Stomach (tissue), 19 donors: ENCODE measurements at places on chromosomes 12 and 14. TPM values are rescaled to one million over a fixed set of nuclear protein-coding genes. Genes with fewer than 3 reads are reported as not detected.

Gene MYH7
- total RNA-seq: 0.73 TPM

Gene IGF1
- total RNA-seq: 10.1 TPM

Gene ZNF891
- total RNA-seq: 3.5 TPM

Gene FGF6
- total RNA-seq: not detected

Gene TC2N
- 140 TPM for total RNA-seq

Gene KRT79
- not detected for total RNA-seq

Gene OR4E2
- total RNA-seq: not detected

Gene MGAT4C
- 0.43 TPM for total RNA-seq

Gene NKX2-1
- total RNA-seq: not detected

Gene MSI1
- total RNA-seq: 0.58 TPM

Gene SYNDIG1L
- total RNA-seq: not detected

Gene FAM181A
- not detected for total RNA-seq

Gene PAWR
- total RNA-seq: 662 TPM

Gene OASL
- total RNA-seq: not detected

Gene NGB
- total RNA-seq: 47.2 TPM

Gene TCL1A
- not detected for total RNA-seq

Gene ANKRD33
- total RNA-seq: not detected

Gene SERPINA3
- 392 TPM for total RNA-seq

Gene COCH
- 3.0 TPM for total RNA-seq

Gene P2RX2
- not detected for total RNA-seq

Gene C1R
- total RNA-seq: 111 TPM

Gene SALL2
- total RNA-seq: 6.5 TPM

Gene CD163
- 62.2 TPM for total RNA-seq

Gene EXOC3L4
- 82.8 TPM for total RNA-seq

Gene BCDIN3D
- 0.58 TPM for total RNA-seq

Gene DCN
- total RNA-seq: 1,044 TPM

Gene HOXC11
- not detected for total RNA-seq

Gene NOXRED1
- total RNA-seq: 0.18 TPM

Gene RDH5
- 9.9 TPM for total RNA-seq

Gene C12orf50
- total RNA-seq: not detected

Gene RASSF9
- 0.45 TPM for total RNA-seq

Gene FSCB
- not detected for total RNA-seq

Gene SVOP
- not detected for total RNA-seq

Gene TAS2R7
- not detected for total RNA-seq

Gene SLC25A21
- 2.0 TPM for total RNA-seq

Gene PLBD2
- 32.4 TPM for total RNA-seq

Gene ZDHHC22
- not detected for total RNA-seq

Gene AJUBA
- total RNA-seq: 11.2 TPM

Gene PRH2
- not detected for total RNA-seq

Gene RNF212B
- not detected for total RNA-seq

Gene KRT77
- not detected for total RNA-seq

Gene CLSTN3
- total RNA-seq: 102 TPM
